ENCODE measurements at places on chromosomes 13 and 19.

- peaks cover 55% of the 10 kb centered on the region for H3K4me1 ChIP-seq
- no peak overlapping the region for H3K4me3 ChIP-seq
- no peaks in the 10 kb centered on the region for H3K27me3 ChIP-seq
- no peak overlapping the region for H3K27ac ChIP-seq
- DNase-seq = no peak
Observed at GRCh38 chr19:43774103-43774939, 6.5 kb downstream of the KCNN4 start.

DNA sequence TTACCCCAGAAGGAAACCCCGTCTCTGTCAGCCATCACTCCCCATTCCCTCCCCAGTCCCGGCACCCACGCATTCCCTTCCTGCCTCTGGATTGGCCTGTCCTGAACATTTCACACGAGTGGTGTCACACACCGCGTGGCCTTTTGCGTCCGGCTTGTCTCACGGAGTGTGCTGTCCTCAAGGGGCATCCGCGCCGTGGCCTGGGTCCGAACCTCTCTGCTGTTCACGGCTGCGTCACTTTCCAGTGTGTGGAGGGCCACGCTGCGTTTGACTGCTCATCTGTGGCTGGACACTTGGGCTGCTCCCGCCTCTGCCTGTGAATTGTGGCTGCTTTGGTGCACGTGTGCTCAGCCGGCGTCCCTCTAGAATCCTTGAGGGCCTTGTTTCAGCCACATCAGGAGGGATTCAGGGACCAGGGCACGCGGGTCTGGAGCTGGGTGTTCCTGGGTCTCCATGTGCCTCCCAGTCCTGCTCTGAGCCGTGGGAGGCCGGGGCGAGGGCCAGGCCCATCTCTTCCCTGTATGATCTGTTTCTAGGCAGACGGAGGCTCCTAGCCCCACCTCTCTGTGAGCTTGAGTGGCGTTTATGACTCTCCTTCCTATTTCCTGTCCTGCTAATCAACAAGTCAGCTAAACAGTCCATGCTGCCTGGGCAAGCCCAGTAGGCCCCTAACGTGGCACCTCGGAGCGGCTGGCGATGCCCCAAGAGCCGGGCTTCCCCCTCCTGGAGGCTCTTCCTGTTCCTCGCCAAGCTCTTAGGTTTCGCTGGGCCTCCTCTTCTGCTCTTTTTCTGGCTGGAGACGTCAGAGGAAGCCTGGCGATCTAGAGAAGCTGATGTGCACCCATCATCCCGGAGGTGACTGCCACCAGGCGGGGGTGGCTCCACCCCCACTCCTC is 8.1 kb downstream of the STK11 start:
- peak overlapping the region; percentile 97 for H3K27ac ChIP-seq
- H3K27me3 ChIP-seq = no peaks in the 10 kb centered on the region
- peak overlapping the region; percentile 77 for H3K4me3 ChIP-seq
- DNase-seq = peak; percentile 85
- peaks cover 16% of the 10 kb centered on the region for H3K36me3 ChIP-seq
- H3K4me1 ChIP-seq = peaks cover 29% of the 10 kb centered on the region

DNA sequence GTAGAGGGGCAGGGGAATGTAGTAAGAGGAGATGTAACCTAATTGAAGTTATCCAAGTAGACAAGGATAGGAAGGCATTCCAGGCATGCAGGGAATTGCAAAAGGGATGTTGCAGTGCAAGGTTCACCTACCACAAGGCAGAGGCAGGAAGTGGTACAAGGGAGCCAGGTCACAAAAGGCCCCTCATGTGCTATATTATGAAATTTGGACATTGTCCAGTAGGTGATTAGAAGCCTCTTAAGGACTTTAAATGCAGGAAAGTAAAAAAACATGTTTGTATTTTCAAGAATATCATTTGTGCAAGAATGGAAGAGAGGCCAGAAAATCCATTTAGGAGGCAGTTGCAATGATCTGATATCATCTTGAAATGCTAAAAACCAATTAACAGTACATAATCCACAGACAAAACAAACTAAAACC is 111.4 kb downstream of the FRY start:
- no peak overlapping the region for H3K27ac ChIP-seq
- DNase-seq = no peak
- no peak overlapping the region for H3K4me3 ChIP-seq
- no peaks in the 10 kb centered on the region for H3K36me3 ChIP-seq
- peaks cover 4% of the 10 kb centered on the region for H3K4me1 ChIP-seq

GRCh38 chr13:107124129-107124718 is 556.3 kb upstream of the ARGLU1 start:
- no peak overlapping the region for H3K4me3 ChIP-seq
- no peaks in the 10 kb centered on the region for H3K36me3 ChIP-seq
- H3K4me1 ChIP-seq = no peaks in the 10 kb centered on the region
- H3K27ac ChIP-seq = no peak overlapping the region
- H3K27me3 ChIP-seq = no peaks in the 10 kb centered on the region

GRCh38 chr19:18427080-18427742 is 8.0 kb downstream of the SSBP4 start:
- no peak for DNase-seq
- peaks cover 48% of the 10 kb centered on the region for H3K4me1 ChIP-seq
- no peak overlapping the region for H3K27ac ChIP-seq
- H3K27me3 ChIP-seq = no peaks in the 10 kb centered on the region
- H3K36me3 ChIP-seq = peaks cover 2% of the 10 kb centered on the region

DNA sequence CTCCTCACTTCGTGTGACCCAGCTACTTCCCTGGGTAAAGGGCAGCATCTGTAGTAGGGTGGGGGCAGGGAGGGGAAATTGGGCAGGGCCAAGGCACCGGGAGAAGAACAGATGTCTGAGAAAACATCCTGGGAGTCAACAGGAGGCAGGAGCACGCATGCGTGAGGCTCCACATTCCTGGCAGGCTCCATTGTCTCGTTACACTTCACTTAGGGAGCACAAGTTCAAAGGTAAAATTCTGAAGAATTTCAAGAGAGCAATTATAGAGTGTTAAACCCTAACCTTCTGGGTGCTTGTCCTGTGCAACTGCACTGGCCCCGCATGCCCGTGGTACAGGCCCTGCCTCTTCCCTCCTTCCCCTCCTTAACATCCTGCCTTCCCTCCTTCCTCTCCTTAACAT is 79.6 kb upstream of the POMP start:
- DNase-seq = no peak
- no peaks in the 10 kb centered on the region for H3K36me3 ChIP-seq
- H3K27me3 ChIP-seq = peaks cover 3% of the 10 kb centered on the region
- no peak overlapping the region for H3K27ac ChIP-seq
- no peak overlapping the region for H3K4me3 ChIP-seq

- no peaks in the 10 kb centered on the region for H3K36me3 ChIP-seq
- H3K4me3 ChIP-seq = no peak overlapping the region
- no peak overlapping the region for H3K27ac ChIP-seq
- no peaks in the 10 kb centered on the region for H3K27me3 ChIP-seq
- no peak for DNase-seq
Observed at GRCh38 chr13:105343134-105343806, 1192.2 kb downstream of the EFNB2 start.

DNA sequence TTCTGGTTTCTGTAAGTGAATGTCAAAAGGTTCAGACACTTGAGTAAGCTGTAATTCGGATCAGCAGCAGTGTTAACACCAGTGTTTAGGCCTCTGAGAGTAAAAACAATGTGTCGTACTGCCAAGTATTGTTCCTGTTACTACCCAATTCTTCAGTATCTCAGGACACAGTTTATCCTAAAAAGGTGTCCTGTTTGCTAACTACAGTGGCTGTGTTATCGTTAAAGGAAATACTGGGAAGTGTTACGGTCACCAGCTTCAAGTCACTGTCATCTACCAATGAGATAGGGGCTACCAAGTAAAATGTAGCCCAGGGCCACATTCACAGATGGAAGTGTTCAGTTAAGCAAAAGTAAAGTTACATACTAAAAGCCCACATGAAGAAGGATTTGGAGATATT is 2.3 kb upstream of the UPF3A start:
- peaks cover 24% of the 10 kb centered on the region for H3K36me3 ChIP-seq
- no peak for DNase-seq
- H3K27me3 ChIP-seq = no peaks in the 10 kb centered on the region
- H3K27ac ChIP-seq = peak overlapping the region; percentile 100
- peaks cover 28% of the 10 kb centered on the region for H3K4me1 ChIP-seq
- H3K4me3 ChIP-seq = no peak overlapping the region

- peaks cover 4% of the 10 kb centered on the region for H3K4me1 ChIP-seq
- no peak overlapping the region for H3K4me3 ChIP-seq
- H3K27me3 ChIP-seq = no peaks in the 10 kb centered on the region
- no peak overlapping the region for H3K27ac ChIP-seq
Observed at GRCh38 chr13:95156208-95156607, 145.0 kb downstream of the ABCC4 start.

- peak overlapping the region; percentile 76 for H3K4me3 ChIP-seq
- H3K4me1 ChIP-seq = peaks cover 54% of the 10 kb centered on the region
- peaks cover 12% of the 10 kb centered on the region for H3K36me3 ChIP-seq
- peaks cover 7% of the 10 kb centered on the region for H3K27me3 ChIP-seq
Observed at GRCh38 chr19:343941-344624, 513 bp downstream of the MIER2 start.

DNA sequence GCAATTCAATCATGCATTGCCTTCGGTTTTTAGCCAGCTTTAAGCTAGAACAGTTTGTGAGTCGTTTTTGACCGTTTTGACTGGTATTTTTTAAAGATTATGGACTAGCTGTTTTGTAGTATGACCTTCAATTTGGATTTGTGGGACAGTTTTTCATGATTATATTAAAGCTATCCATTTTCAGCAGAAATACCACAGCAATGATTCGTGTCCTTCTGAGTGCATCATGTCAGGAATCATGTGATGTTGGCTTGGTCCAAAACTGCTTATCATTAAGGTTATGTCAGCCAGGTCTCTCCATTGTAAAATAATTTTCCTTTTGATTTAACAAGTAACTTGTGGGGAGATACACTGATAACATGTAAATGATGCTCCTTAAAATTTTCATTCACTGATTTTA is 229.0 kb downstream of the POSTN start:
- H3K36me3 ChIP-seq = no peaks in the 10 kb centered on the region
- H3K27ac ChIP-seq = no peak overlapping the region
- no peak for DNase-seq
- no peaks in the 10 kb centered on the region for H3K27me3 ChIP-seq
- no peak overlapping the region for H3K4me3 ChIP-seq

DNA sequence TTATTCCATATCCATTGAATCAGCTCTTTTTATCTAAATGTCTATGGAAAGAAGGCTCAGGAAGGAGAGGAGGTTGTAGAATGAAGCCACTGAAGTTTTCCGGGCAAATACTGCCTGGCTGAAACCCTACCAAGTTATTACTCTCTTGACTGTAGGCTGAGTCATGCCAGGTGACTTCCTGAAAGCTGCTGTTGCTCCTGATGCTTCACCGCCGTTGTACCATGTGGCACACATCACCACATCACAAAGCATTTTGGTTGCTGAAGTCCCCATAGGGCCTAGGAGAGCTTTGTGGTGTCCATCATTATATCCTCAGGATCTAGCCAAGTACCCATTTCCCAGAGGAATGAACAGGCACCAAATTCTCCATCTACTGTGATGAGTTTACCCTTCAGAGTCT is 11.1 kb upstream of the TDRD12 start:
- H3K27me3 ChIP-seq = no peaks in the 10 kb centered on the region
- H3K4me3 ChIP-seq = no peak overlapping the region
- peak overlapping the region; percentile 69 for H3K27ac ChIP-seq
- peak; percentile 64 for DNase-seq
- peaks cover 31% of the 10 kb centered on the region for H3K36me3 ChIP-seq
- H3K4me1 ChIP-seq = peaks cover 26% of the 10 kb centered on the region

DNA sequence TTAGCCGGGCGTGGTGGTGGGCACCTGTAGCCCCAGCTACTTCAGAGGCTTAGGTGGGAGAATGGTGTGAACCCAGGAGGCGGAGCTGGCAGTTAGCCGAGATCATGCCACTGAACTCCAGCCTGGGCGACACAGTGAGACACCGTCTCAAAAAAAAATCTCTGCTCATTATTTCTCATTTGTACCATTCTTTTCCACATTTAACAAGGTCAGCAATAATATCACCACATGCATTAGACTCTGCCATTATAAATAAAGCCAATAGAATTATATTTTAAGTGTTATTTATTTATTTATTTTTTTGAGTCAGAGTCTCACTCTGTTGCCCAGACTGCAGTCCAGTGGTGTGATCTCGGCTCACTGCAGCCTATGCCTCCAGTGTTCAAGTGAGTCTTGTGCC is 24.2 kb downstream of the UGGT2 start:
- DNase-seq = no peak
- no peak overlapping the region for H3K27ac ChIP-seq
- H3K4me3 ChIP-seq = no peak overlapping the region
- no peaks in the 10 kb centered on the region for H3K36me3 ChIP-seq
- H3K4me1 ChIP-seq = no peaks in the 10 kb centered on the region

GRCh38 chr13:113086031-113086750 is 19.4 kb upstream of the F7 start:
- H3K36me3 ChIP-seq = peaks cover 1% of the 10 kb centered on the region
- no peak overlapping the region for H3K4me3 ChIP-seq
- no peaks in the 10 kb centered on the region for H3K27me3 ChIP-seq

GRCh38 chr13:25217023-25217885 is 45.2 kb upstream of the AMER2 start:
- no peaks in the 10 kb centered on the region for H3K36me3 ChIP-seq
- no peak overlapping the region for H3K4me3 ChIP-seq
- H3K27me3 ChIP-seq = peaks cover 4% of the 10 kb centered on the region
- H3K27ac ChIP-seq = no peak overlapping the region
- peak; percentile 13 for DNase-seq
- H3K4me1 ChIP-seq = no peaks in the 10 kb centered on the region

- no peak overlapping the region for H3K27ac ChIP-seq
- peaks cover 19% of the 10 kb centered on the region for H3K4me1 ChIP-seq
- H3K36me3 ChIP-seq = no peaks in the 10 kb centered on the region
- no peak overlapping the region for H3K4me3 ChIP-seq
- H3K27me3 ChIP-seq = peaks cover 21% of the 10 kb centered on the region
Observed at GRCh38 chr13:44818428-44818827, 170.8 kb downstream of the NUFIP1 start.

GRCh38 chr13:103153466-103153865 is 87.2 kb upstream of the SLC10A2 start:
- H3K27me3 ChIP-seq = no peaks in the 10 kb centered on the region
- DNase-seq = no peak
- no peaks in the 10 kb centered on the region for H3K4me1 ChIP-seq
- H3K4me3 ChIP-seq = no peak overlapping the region
- no peaks in the 10 kb centered on the region for H3K36me3 ChIP-seq
- no peak overlapping the region for H3K27ac ChIP-seq

- DNase-seq = no peak
- H3K4me1 ChIP-seq = no peaks in the 10 kb centered on the region
- no peak overlapping the region for H3K4me3 ChIP-seq
Observed at GRCh38 chr19:38494379-38494778, 60.9 kb downstream of the RYR1 start.

DNA sequence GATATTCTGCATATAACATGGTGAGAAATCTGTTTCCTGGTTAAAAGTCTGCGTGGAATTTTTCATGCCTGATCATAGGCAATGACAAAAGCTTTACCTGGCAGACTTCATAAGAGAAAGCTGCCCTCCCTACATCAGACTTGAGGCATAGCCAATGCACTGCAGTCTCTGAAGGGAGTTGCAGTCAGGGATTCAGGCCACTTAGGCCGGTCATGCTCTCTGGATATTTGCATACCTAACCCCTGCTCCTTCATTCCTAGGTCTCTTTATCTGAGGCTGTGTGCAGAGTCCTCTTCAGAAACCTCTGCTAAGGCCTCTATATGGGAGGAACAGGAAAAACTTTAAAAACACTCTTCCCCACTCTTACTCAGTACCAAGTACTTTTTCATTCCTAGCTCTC is 287.4 kb downstream of the PCDH17 start:
- H3K27me3 ChIP-seq = no peaks in the 10 kb centered on the region
- H3K4me3 ChIP-seq = no peak overlapping the region
- H3K27ac ChIP-seq = no peak overlapping the region
- no peaks in the 10 kb centered on the region for H3K4me1 ChIP-seq
- DNase-seq = no peak
- H3K36me3 ChIP-seq = no peaks in the 10 kb centered on the region

GRCh38 chr13:71464686-71465085 is 402.3 kb downstream of the DACH1 start:
- H3K27me3 ChIP-seq = no peaks in the 10 kb centered on the region
- no peak overlapping the region for H3K4me3 ChIP-seq
- no peak for DNase-seq
- no peaks in the 10 kb centered on the region for H3K4me1 ChIP-seq
- H3K27ac ChIP-seq = no peak overlapping the region
- no peaks in the 10 kb centered on the region for H3K36me3 ChIP-seq

All from activated CD4-positive, alpha-beta memory T cell treated with anti-CD3 and anti-CD28 coated beads for 36 hours (primary cell).